Anterior cingulate cortex (tissue), 58 donors: ENCODE measurements at places on chromosomes 11 and 22.

DNA sequence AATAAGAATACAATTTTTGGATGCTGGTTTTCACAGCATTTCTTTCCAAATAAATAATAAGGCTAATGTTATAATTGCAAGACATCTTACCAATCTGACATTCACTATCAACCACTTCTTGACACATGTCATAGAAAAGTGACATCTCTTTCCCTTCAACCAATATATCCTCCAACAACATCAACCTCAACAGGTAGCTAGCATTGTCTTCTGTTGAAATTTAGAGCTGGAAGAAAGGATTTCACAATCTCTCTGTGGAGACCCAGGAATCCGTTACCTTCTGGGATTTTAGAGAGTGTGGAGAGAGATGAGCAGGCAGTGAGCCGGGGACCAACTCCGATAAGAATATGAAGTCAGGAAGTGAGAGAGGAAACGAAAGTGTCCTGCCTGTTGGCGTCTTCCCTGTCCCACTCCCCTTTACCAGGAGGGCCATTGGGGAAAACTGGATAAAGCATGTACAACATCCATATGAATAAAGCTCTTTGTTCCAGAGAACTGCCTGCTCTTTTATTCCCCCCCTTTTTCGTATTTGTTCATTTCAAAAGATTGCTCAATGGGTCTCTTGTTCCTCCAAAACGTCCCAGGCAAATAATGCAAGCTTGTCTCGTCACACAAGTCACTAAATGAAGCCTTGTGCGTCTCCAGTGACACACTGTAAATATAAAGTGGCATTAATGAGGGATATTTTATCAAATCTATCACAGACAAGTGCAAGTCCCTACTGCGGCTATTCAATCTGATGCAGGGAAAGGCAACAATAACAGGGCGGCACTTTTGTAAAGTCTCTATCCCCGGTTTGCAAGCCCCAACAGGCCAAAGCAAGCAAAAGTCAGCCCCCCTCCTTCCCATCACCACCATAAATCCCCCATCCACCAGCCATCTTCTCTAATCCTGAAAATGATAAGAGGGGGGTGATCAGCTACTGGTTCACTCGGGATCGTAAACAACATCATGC lies 3.4 kb downstream of the CADM1 start:
- DNase-seq, result peak; percentile 78

- no peak for DNase-seq
These were observed 37.4 kb upstream of the CD82 start for GRCh38 chr11:44528103-44528502.

DNA sequence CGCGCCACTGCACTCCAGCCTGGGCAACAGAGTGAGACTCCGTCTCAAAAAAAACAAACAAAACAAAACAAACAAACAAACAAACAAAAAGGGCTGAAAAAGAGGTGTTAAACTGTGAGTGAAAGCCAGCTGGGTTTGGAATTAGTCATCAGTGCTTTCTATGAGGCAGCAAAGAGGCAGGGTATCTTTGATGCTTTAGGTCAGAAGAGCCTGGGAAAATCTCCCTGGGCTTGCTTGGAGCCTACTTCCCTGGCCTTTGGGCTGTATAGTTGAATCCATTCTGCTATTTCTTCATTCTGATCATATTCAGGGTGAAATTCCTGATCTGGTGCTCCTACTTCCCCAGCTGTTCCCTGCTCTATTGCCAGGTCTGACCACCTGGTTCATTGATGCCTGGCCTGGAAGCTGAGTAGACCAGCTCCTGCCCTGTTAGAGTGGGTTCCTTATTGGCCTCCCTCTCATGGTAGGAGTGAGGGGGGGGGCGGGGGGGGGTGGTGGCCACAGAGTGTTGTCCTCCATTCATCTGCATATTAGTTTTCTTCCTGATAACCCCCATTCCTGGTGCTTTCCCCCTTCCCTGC lies 65.6 kb downstream of the INSC start:
- DNase-seq, result no peak

- DNase-seq, result no peak
These were observed 4.1 kb upstream of the SORL1 start for GRCh38 chr11:121448011-121448410.

DNA sequence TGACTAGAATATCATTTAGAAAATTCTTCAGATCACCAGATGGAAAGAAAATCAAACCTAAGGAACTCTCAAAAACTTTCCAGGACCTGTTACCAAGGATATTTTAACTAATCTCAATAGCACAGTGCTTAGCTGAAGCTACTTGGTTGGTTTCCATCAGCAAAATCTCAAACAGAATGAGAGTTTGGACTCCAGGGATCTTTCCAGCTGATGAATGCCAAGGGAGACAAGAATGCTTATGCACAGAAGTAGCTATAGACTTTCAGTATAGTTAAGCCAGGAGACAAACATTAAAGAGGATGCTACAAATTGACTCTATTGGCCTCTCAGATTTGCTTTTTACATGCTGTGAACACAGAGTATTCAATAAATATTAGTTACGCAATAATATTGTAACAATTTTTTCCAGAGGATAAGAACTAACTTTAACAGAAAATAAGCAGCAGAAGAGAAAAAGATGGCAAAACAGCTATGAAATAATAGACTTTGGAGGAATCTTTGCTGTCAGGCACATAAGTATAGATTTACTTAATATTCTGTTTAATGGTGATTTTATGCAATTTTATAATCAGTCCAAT lies 331.4 kb downstream of the DLG2 start:
- DNase-seq, result no peak

DNA sequence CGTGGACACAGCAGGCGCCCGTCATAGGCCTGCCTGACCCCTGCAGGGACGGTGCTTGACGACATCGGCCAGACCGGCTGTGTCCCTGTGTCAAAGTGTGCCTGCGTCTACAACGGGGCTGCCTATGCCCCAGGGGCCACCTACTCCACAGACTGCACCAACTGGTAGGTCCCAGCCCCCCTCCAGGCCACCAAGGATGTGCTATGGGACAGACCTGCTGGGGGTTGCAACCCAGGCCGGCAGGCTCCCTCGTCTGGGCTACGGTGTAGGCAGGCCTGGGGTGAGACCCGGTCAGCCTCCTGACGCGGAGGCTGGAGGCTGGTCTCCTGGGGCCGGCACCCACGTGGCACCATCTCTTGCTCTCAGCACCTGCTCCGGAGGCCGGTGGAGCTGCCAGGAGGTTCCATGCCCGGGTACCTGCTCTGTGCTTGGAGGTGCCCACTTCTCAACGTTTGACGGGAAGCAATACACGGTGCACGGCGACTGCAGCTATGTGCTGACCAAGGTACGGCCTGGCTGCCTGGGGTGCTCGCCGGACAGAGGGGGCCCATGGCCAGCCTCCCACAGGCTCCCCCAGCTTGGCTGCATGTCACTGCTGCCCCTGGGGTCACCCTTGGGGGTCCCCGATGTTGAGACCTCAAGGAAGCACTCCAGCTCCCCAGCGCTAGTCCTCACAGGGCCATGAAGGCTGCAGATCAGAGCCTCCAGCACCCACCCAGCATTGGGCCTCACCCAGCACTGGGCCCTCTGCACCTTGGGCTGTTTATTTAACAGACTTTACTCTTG lies 7.7 kb downstream of the MUC5AC start:
- DNase-seq, result no peak

DNA sequence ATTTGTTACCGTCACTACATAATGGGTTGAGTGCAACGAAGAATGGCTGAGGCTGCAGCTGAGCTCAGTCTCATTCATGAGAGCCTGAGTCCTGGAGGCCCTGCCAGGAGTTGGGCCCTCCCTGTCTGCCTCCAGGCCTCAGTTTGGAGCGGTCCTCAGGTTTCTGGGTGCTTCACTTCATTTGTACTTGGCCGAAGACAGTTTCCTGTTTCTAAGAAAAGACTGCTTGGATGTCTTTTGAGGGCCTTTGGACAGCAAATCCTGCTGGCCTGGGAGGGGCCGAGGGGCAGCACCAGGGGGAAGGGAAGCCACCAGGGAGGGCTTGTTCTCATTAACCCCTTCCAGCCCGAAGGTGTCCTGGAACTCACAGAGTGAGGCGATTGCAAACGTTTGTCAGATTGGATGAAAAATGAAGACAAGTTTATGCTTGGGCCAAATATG lies 163.1 kb downstream of the ETS1 start:
- DNase-seq, result no peak

DNA sequence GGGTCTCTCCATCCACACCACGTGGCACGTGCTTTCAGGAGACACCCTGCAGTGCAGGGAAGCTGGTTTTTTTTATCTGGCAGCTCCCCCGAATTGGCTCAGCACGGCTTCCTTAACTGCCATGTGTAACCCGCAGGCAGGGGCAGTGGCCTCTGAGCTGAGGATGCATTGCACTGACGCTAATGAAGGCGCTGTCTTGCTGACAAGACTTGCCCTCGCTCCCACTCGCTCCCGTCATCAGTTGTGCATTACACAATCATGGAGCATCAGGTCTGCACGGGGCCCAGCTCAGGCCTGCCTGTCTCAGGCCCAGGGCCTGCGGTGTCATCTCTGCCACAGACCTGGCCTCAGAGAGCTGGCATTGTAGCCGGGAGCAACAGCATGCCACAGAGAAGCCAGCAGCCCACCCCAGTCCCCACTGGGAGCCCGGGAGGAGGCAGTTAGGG lies 95.9 kb downstream of the ARHGAP8 start:
- DNase-seq, result no peak

DNA sequence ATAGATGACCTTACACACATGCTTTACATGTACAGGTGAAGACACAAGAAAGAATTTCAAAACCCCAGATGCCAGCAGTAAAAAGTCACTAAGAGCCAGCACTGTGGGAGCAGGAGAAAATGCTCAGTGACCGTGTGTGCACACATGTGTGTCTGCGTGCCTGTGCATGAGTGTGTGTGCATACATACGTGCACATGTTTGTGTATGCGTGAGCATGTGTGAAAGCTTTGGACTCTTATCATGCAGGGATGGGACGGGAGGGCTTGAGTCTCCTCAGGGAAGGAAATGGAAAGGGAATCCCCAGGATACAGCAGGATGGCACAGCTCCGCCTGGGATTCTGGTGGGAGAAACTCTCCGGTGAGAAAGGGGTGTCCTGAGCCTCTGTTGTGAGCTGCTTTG lies 121.5 kb upstream of the B3GAT1 start:
- DNase-seq, result no peak

GRCh38 chr11:67561971-67562619 lies 21.5 kb upstream of the GSTP1 start:
- no peak for DNase-seq

GRCh38 chr11:69562816-69563215 lies 78.1 kb upstream of the CCND1 start:
- no peak for DNase-seq

GRCh38 chr11:107648242-107648641 lies 57.3 kb downstream of the ELMOD1 start:
- DNase-seq, result no peak

GRCh38 chr11:59769111-59769510 lies 13.9 kb downstream of the STX3 start:
- DNase-seq, result no peak

DNA sequence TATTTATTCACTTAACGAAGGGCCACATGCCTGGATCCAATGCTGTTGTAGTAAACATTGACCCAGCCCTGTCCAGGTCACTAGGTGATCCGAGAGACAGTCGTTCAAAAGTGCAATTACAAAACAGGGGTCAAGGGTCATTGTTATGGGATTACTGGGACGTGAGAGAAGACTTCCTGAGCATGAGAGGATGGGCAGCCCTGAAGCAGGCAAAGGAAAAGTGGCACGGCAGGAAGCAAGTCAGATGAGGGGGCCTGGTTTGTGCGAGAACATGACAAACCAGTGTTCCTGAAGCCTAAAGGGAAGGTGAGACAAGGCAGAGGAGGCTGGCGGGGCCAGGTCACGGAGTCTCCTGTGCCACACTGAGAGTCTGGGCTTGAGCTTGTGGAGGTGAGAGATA lies 15.8 kb upstream of the MMP20 start:
- DNase-seq, result no peak

GRCh38 chr11:91776655-91777054 lies 448.0 kb upstream of the FAT3 start:
- no peak for DNase-seq

DNA sequence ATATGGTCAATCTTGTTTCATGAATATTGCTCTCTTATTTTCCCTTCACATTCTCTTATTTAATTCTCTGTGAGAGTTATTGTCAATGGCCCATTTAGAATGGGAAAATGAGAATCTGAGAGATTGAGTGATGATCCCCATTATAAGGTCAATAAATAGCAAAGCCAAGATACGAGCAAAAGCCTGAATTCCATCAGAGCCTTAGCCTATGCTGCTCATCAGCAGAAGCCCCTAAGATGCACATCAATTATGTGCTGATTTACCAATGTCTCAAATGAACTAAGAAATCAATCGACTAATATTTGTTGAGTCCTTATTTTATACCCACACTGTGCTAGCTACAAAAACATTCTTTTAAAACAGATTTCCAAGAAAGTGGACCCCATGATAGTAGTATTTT lies 330.8 kb upstream of the DDI1 start:
- DNase-seq, result no peak

- peak; percentile 66 for DNase-seq
These were observed at the start of gene MALAT1 for GRCh38 chr11:65498977-65499712. MALAT1 (plus strand) TSS chr11:65499045.

- no peak for DNase-seq
These were observed 9.5 kb upstream of the GGA1 start for GRCh38 chr22:37599153-37599552.

DNA sequence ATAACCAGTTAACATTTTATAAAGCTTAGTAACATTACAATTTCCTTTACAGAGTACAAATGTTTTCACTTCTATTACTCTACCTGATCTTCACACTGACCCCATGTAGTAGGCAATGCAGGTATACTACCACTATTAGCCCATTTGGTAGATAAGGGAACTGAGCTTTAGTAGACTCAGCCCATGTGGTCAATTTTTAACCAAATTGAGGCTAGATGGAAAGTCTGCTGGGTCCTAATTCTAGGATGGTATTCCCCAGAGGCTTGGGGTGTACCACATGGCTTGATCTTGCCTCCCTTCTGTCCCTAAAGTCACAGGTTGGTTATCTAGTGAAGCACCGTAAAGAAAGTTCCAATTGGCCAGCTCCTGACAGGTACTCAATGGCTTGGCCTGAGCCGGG lies 48.2 kb downstream of the NRXN2 start:
- DNase-seq, result no peak

GRCh38 chr11:57278721-57279095 lies 41.7 kb upstream of the APLNR start:
- no peak for DNase-seq
